ENCODE measurements at places on chromosomes 11 and 22. TPM values are rescaled to one million over a fixed set of nuclear protein-coding genes. Genes with fewer than 3 reads are reported as not detected.

The MPEG1 gene
- total RNA-seq = 13.7 TPM

The AIFM3 gene
- 0.53 TPM for total RNA-seq

The PAX6 gene
- total RNA-seq = not detected

The IRAG1 gene
- 60.1 TPM for total RNA-seq

The RIMBP3C gene
- total RNA-seq = 0.26 TPM

The MRPL16 gene
- total RNA-seq = 24.0 TPM

The SLC25A1 gene
- total RNA-seq = 24.6 TPM

The MMP13 gene
- not detected for total RNA-seq

The OR2D2 gene
- 0.53 TPM for total RNA-seq

The OR51B5 gene
- 4.3 TPM for total RNA-seq

The RPS6KB2 gene
- total RNA-seq = 19.8 TPM

The SDF2L1 gene
- total RNA-seq = 5.1 TPM

The DCHS1 gene
- 49.2 TPM for total RNA-seq

The VWCE gene
- 0.63 TPM for total RNA-seq

The SEC14L6 gene
- total RNA-seq = 1.2 TPM

The OR4X2 gene
- not detected for total RNA-seq

The TPBGL gene
- total RNA-seq = not detected

The WNT11 gene
- 6.3 TPM for total RNA-seq

The INPP5J gene
- total RNA-seq = 0.32 TPM

The C22orf42 gene
- not detected for total RNA-seq

The EXT2 gene
- total RNA-seq = 95.3 TPM

The ZBTB16 gene
- 10.3 TPM for total RNA-seq

The USH1C gene
- 0.74 TPM for total RNA-seq

The DSCAML1 gene
- 2.0 TPM for total RNA-seq

The APOL5 gene
- total RNA-seq = 1.4 TPM

The SCGB1D4 gene
- not detected for total RNA-seq

The SLC17A6 gene
- 0.11 TPM for total RNA-seq

The SESN3 gene
- total RNA-seq = 165 TPM

The OR51B4 gene
- 2.0 TPM for total RNA-seq

The NUP98 gene
- 105 TPM for total RNA-seq

The INS gene
- total RNA-seq = not detected

The HOATZ gene
- not detected for total RNA-seq

The RASSF10 gene
- 1.0 TPM for total RNA-seq

The FAT3 gene
- total RNA-seq = 56.7 TPM

The SPTBN2 gene
- 6.7 TPM for total RNA-seq

The C11orf86 gene
- total RNA-seq = not detected

The POU2AF2 gene
- not detected for total RNA-seq

The UBE2L3 gene
- 32.4 TPM for total RNA-seq

The GPR83 gene
- total RNA-seq = 0.16 TPM

The GDPD5 gene
- total RNA-seq = 8.7 TPM

The MPZL2 gene
- total RNA-seq = 62.8 TPM

The APOBEC3H gene
- total RNA-seq = not detected

The MB gene
- total RNA-seq = 12.5 TPM

The VSIG10L2 gene
- total RNA-seq = 0.48 TPM

The MMP11 gene
- 7.3 TPM for total RNA-seq

The ANO9 gene
- total RNA-seq = 1.3 TPM

The PMM1 gene
- 8.8 TPM for total RNA-seq

The SLC6A5 gene
- not detected for total RNA-seq

The KRTAP5-10 gene
- total RNA-seq = not detected

The RIC3 gene
- 7.2 TPM for total RNA-seq

The CHRNA10 gene
- 0.48 TPM for total RNA-seq

The OR56A1 gene
- 0.05 TPM for total RNA-seq

The DDI1 gene
- total RNA-seq = not detected

The DEUP1 gene
- total RNA-seq = 0.16 TPM

The BLID gene
- 15.6 TPM for total RNA-seq

The OR6A2 gene
- 0.85 TPM for total RNA-seq

The OSBPL5 gene
- total RNA-seq = 22.4 TPM

The USP2 gene
- 1.1 TPM for total RNA-seq

The CSNK2A3 gene
- total RNA-seq = 2.4 TPM

The TIMM10B gene
- 25.9 TPM for total RNA-seq
